ENCODE measurements at places on chromosomes 11 and 22. TPM values are rescaled to one million over a fixed set of nuclear protein-coding genes. Genes with fewer than 3 reads are reported as not detected.

- no peak for DNase-seq
Observed at GRCh38 chr22:23264610-23265367, 84.5 kb downstream of the BCR start.

GRCh38 chr11:12478743-12479142, 101.4 kb downstream of the PARVA start:
- DNase-seq = no peak

GRCh38 chr11:134442246-134442645, 30.2 kb upstream of the B3GAT1 start:
- DNase-seq = no peak

GRCh38 chr11:20369826-20370225, 6.3 kb downstream of the HTATIP2 start:
- DNase-seq = no peak

The OR2AT4 gene
- total RNA-seq = not detected

The HBG1 gene
- total RNA-seq = not detected
